Osteocyte (in vitro differentiated cells): ENCODE measurements at places on chromosomes 4 and X. TPM values are rescaled to one million over a fixed set of nuclear protein-coding genes. Genes with fewer than 3 reads are reported as not detected.
A peak's percentile ranks its signal among the peaks of the same experiment; 100 is the strongest.

Gene EPHA5
- 137 and 149 TPM in 2 replicates for total RNA-seq

Gene USP26
- not detected in 2 replicates for total RNA-seq

Gene GRPR
- total RNA-seq, result 4.0 and 4.7 TPM in 2 replicates

Gene CENPI
- 3.1 and 5.5 TPM in 2 replicates for total RNA-seq

Gene AIFM1
- 27.7 and 31.2 TPM in 2 replicates for total RNA-seq

DNA sequence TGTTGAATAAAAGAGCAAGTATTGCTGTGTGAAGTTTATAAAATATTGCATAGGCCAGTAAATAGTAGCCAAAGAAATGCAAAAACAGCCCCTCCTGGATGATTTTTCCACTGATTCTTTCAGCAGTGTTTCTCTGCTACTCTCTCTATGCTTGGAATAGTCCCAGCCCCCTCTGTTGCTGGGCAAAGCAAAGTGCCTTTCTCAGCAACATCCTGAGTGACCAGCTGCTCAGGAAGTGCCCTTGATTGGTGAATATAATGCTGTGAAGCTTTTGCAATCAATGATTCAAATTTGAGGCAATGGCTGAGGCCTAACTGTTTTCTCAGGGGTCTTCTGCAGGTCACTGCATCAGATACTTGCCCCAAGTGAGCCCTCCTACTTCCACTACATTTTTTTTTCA lies 656.7 kb downstream of the ZNF674 start:
- H3K27me3 ChIP-seq, result no peaks in the 10 kb centered on the region
- no peak overlapping the region for H3K4me3 ChIP-seq
- no peak overlapping the region for H3K27ac ChIP-seq

DNA sequence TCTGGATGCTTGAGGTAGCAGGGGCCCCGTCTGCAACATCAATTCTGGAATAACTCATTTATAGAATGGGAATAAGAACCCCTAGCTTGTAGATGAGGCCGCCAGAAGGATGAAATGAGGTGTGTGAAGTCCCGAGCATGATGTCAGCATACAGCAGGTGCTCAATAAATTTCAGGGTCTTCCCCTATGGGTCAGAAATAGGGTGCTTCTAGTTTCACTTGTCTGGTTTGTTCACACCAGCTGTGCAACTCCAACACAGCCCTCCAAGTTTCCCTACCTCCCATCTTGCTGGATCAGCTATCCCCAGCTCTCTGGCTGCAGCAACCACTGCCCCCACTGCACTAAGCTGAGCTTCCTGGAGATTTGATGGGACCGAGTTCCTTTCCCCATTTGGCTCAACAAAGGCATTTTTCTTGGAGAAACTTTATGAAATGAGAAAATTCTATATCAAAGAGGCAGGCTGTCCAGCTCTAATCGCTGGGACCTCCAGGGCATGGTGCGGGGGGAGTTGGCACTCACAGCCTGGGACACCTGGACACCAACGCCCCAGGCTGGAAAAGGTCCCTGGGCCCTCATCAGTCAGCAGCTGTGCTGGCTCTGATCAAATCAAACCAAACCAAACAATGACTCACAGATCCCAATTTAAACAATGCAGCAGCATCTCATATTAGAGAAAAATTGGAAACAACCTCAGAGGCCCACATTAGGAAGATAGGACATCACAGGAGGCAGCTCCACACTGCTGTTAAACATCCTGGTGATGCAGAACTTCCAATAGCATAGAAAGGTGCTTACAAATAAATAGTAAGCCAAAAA lies 13.3 kb downstream of the SLC2A9 start:
- H3K27me3 ChIP-seq, result peaks cover 6% of the 10 kb centered on the region
- H3K27ac ChIP-seq, result no peak overlapping the region
- H3K4me1 ChIP-seq, result peaks cover 22% of the 10 kb centered on the region
- H3K36me3 ChIP-seq, result no peaks in the 10 kb centered on the region

- no peak overlapping the region for H3K4me3 ChIP-seq
- no peaks in the 10 kb centered on the region for H3K27me3 ChIP-seq
- peaks cover 15% of the 10 kb centered on the region for H3K4me1 ChIP-seq
- no peak for DNase-seq
- H3K27ac ChIP-seq, result no peak overlapping the region
Measured at GRCh38 chr4:144716778-144717177, 70.8 kb downstream of the HHIP start.

- no peaks in the 10 kb centered on the region for H3K36me3 ChIP-seq
- DNase-seq, result no peak
- no peak overlapping the region for H3K4me3 ChIP-seq
Measured at GRCh38 chr4:5539584-5539983, 168.8 kb downstream of the EVC2 start.

GRCh38 chr4:25786497-25787065 lies 76.2 kb downstream of the SEL1L3 start:
- H3K36me3 ChIP-seq, result peaks cover 4% of the 10 kb centered on the region
- no peaks in the 10 kb centered on the region for H3K27me3 ChIP-seq
- no peaks in the 10 kb centered on the region for H3K4me1 ChIP-seq
- no peak overlapping the region for H3K4me3 ChIP-seq
- no peak for DNase-seq

- no peak for DNase-seq
- H3K4me1 ChIP-seq, result peaks cover 2% of the 10 kb centered on the region
- H3K27me3 ChIP-seq, result peaks cover 4% of the 10 kb centered on the region
- no peaks in the 10 kb centered on the region for H3K36me3 ChIP-seq
- H3K4me3 ChIP-seq, result no peak overlapping the region
- no peak overlapping the region for H3K27ac ChIP-seq
Measured at GRCh38 chrX:11787564-11787963, 29.5 kb downstream of the MSL3 start.

- H3K27ac ChIP-seq, result no peak overlapping the region
- peaks cover 4% of the 10 kb centered on the region for H3K4me1 ChIP-seq
- DNase-seq, result peak; percentile 32
- H3K27me3 ChIP-seq, result peaks cover 41% of the 10 kb centered on the region
Measured at GRCh38 chr4:6195602-6196319, 4.6 kb downstream of the JAKMIP1 start.

DNA sequence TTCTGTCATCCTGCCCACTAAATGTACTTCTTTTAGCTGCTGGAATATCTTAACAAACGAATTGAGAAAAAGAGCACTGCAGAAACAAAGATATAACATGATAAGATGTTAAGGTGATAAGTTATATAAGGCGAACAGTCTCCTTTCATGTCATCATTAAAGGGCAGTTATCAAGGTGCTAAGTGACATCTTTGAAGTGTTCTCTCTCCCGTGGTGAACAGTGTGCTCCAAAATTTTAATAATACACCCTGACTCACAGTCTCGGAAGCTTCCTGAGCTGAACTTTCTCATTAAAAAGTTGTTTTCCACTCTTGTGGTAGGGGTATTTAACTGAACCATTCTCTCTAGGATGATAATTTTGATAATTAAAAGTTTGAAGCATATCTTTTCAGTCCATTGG lies 61.6 kb downstream of the PLS3 start:
- H3K27me3 ChIP-seq, result no peaks in the 10 kb centered on the region
- peaks cover 67% of the 10 kb centered on the region for H3K4me1 ChIP-seq
- peak overlapping the region; percentile 63 for H3K27ac ChIP-seq
- no peak overlapping the region for H3K4me3 ChIP-seq

DNA sequence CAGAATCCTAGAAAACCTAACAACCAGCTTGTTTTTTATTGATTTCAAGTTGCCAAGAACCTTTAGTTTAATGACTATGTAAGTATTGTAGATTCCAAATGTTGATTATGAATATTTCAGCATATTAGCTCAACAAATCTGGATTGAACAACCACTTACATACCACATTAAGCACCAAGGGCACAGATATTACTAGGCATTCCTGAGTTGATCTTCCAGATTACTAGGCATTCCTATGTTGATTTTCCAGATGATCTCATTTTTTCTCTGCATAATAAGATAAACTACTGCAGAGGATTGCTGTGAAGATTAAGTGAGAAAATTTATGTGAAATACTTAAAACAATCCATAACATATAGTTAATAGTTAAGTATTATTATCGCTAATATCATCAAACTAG lies 17.4 kb upstream of the DCAF8L1 start:
- no peaks in the 10 kb centered on the region for H3K36me3 ChIP-seq
- DNase-seq, result no peak

DNA sequence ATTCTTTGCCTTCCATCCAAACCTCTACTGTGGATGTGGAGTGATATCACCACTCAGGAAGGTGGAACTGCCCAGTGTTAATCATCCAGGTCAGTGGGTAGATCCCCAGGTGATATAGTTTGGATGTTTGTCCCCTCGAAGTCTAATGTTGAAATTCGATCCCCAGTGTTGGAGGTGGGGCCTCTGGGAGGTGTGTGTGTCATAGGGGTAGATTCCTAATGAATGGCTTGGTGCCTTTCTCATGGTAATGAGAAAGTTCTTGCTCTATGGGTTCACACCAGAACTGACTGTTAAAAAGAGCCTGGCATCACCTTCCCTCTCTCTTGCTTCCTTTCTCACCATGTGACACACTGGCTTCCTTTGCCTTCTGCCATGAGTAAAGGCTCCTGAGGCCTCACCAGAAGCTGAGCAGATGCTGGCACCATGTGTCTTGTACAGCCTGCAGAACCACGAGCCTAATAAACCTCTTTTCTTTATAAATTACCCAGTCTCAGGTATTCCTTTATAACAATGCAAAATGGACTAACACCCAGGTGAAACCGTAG lies 6.8 kb upstream of the SOWAHB start:
- no peak overlapping the region for H3K4me3 ChIP-seq
- DNase-seq, result no peak
- no peaks in the 10 kb centered on the region for H3K27me3 ChIP-seq
- peaks cover 1% of the 10 kb centered on the region for H3K36me3 ChIP-seq
- H3K4me1 ChIP-seq, result peaks cover 11% of the 10 kb centered on the region

DNA sequence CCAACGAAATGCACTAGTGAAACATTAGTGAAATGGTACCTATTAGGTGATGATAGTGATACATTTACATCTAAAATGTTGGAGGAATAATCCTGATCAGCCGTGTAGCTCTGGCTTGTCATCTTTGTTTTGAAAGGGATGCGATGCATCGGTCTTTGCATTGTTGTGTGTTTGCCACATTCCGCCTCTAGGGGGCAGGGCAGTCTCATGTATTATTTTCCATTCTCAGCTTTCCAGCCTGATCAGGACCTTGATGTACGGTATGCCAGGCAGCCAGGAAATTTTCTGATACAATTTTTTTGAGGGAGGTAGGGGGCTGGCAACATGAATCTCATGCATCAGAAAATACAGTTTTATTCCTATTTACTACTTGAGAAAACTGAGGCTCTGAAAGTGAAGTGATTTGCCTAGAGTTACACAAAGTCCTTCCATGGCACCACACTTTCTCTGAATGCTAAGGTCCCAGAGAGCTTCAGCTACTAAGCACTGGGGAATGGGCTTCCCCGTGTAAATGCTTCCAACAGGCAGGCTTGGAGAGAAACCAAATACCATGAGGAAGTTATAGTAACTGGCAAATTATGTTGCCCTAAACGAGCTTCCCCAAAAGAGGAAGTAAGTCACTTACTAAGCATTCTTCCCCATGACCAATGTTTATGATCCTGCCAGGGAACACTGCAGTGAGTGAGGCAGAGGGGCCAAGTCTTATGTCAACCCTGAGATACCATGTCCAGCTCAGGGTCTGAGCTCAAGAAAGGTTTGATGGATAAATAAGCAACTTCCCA lies 31.8 kb upstream of the IQSEC2 start:
- DNase-seq, result no peak
- H3K27ac ChIP-seq, result no peak overlapping the region
- no peak overlapping the region for H3K4me3 ChIP-seq
- no peaks in the 10 kb centered on the region for H3K36me3 ChIP-seq
- no peaks in the 10 kb centered on the region for H3K27me3 ChIP-seq

DNA sequence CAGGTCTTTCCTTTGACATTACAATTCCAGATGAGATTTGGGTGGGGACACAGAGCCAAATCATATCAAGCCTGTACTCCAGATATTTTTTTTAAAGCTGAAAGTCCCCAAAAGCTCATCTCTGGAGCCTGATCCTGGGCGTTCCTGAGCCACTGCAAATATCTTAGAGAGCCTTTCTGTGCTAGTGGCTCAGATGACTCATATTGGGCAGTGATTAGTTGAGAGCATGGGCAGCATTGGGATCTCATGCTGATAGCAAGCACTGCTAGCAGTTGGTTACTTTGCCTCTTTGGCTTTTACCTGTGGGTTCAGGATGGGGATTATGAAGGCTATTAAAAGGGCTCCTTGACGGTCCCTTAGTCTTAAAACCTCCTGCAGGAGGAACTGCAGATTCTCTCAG lies 51.4 kb upstream of the SCRG1 start:
- no peak for DNase-seq
- H3K36me3 ChIP-seq, result peaks cover 6% of the 10 kb centered on the region
- no peak overlapping the region for H3K27ac ChIP-seq

GRCh38 chr4:2073808-2074481 lies 14.8 kb downstream of the NAT8L start:
- no peak overlapping the region for H3K27ac ChIP-seq
- H3K4me1 ChIP-seq, result peaks cover 8% of the 10 kb centered on the region
- DNase-seq, result no peak
- H3K27me3 ChIP-seq, result no peaks in the 10 kb centered on the region
- no peaks in the 10 kb centered on the region for H3K36me3 ChIP-seq

- H3K4me1 ChIP-seq, result peaks cover 9% of the 10 kb centered on the region
- no peaks in the 10 kb centered on the region for H3K36me3 ChIP-seq
- no peak overlapping the region for H3K27ac ChIP-seq
- DNase-seq, result no peak
Measured at GRCh38 chrX:19879735-19880378, 7.5 kb downstream of the SH3KBP1 start.

- no peaks in the 10 kb centered on the region for H3K4me1 ChIP-seq
- H3K4me3 ChIP-seq, result no peak overlapping the region
- H3K36me3 ChIP-seq, result no peaks in the 10 kb centered on the region
- no peak overlapping the region for H3K27ac ChIP-seq
- peaks cover 11% of the 10 kb centered on the region for H3K27me3 ChIP-seq
Measured at GRCh38 chrX:17831255-17831654, 29.8 kb downstream of the RAI2 start.

DNA sequence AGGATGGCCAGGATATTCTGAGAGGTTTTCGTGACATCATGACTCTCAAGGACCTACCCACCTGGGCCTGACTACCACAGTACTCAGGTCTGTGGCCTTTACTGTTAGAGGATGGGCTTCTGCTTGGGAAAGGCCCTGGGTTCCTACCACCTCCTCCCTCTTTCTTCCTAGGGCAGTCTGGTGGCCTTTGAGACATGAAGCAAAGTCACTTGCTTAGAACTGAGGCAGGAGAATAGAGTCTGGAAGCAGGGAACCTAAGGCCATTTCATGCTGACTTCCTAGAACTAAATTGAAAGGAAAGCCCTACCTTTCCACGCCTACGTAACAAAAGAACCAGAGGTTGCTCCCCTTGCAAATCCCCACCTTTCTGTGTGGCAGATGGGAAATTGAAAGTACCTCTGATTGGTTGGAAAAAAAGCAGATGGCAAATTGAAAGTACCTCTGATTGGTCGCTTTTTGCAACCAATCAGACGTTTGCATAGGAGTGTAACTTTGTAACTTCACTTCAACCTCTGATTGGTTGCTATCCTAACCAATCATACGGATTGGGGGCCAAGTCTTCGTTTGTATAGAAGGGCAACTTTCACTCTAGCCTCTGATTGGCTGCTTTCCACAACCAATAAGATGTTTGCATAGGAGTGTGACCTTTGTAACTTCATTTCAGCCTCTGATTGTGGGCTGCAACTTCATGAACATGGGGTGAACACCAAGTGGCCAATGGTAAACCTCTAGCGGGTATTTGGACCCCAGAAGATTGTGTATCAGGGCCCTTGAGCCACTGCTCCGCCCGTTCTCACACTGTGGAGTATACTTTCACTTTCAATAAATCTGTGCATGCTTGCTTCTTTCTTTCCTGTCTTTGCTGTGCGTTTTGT lies 9.9 kb upstream of the AKAP14 start:
- DNase-seq, result no peak
- H3K36me3 ChIP-seq, result no peaks in the 10 kb centered on the region
- peaks cover 2% of the 10 kb centered on the region for H3K4me1 ChIP-seq
- H3K27ac ChIP-seq, result no peak overlapping the region
- H3K4me3 ChIP-seq, result no peak overlapping the region
